Left renal pelvis (tissue), 4 donors: ENCODE measurements at places on chromosomes 12 and 14.

DNA sequence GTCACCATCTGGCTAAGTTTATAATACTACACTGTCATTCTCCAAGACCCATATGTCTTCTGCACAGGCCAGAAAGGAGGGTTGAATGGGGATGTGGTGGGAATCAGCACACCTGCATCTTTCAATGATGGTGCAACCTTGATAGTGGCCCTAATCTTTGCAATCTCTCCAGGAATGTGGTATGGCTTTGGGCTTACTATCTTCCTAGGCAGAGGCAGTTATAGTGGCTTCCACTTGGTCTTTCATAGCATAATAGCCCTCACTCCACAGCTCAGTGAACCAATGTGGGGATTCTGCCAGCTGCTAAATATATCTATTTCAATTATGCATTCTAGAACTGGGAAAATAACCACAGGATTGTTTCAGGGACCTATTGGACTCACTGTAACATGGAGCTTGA, 61.8 kb upstream of the ATP2B1 start:
- DNase-seq: no peak

DNA sequence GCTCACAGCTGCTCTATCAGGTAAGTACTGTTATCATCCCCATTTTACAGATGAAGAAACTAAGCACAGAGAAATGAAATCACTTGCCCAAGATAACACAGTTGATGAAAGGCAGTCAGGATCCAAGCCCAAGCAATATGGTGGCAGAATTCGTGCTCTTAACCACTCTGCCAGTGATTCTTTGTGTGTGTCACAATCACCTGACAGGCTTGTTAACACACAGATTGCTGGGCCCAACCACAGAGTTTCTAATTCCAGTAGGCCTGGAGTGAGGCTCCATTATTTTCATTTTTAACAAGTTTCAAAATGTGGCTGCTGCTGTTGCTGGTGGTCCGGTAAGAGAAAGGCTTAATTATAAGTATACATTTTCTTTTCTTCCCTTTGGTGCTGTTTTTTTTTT, 134.2 kb downstream of the TGFB3 start:
- DNase-seq: no peak

DNA sequence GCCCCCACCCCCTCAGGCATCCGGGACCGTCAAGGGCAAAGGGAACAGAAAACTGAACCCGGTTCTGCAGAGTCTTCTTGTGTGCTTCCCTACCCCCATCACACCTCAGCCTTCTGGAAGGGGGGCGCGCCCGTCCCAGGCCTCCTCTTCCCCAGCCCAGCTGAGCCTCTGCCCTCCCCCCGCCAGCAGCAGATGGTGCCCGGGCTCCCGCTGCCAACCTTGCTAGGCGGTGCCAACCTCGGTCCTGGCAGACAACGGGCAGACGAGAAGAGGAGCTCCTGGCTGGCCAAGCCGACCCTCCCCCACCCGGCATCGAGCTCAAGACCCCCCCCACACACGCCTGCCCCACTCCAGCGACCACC, 8.7 kb downstream of the STAC3 start:
- DNase-seq: no peak

- no peak for DNase-seq
Measured at GRCh38 chr12:6241495-6241894, 41.3 kb downstream of the CD9 start.

GRCh38 chr12:51779876-51780275, 68.6 kb downstream of the FIGNL2 start:
- no peak for DNase-seq

DNA sequence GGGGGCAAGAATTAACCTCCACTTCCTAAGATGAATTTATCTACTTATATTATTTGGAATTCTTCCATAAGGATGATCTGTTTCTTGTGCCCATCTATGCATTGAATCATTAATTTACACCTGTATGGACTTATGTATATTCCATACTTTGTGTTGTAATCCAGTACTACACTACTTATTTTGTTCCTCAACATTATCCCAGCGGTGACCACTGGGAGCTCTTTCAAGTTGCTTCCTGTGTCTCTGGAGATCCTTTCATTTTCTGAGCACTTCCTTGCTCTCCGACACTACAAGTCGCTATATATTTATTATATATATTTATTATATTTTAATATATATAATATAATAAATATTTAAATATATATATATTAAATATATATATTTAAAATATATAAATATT, 54.9 kb upstream of the SCN8A start:
- no peak for DNase-seq

- DNase-seq: no peak
Measured at GRCh38 chr14:64520699-64521098, 16.1 kb downstream of the ZBTB1 start.

DNA sequence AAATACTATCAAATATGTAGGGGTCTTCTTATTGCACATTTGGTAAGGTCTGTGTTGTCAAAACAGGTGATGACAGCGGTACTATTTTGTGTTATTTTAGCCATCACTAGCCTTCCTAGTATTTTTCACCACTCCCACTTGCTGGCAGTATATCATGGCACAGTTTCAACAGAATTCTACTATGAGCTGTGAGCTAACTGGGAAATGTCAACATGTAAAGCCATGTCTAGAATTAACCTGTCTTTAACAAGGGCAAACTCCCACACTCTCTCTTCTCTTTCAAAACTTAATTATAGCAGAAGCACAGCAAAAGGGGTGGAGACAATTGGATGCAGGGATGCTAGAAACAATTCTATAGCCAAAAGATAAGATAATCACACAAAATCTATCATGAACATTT, 253.4 kb downstream of the PAX9 start:
- no peak for DNase-seq

- no peak for DNase-seq
Measured at GRCh38 chr12:94147387-94147990, 888 bp upstream of the PLXNC1 start.

DNA sequence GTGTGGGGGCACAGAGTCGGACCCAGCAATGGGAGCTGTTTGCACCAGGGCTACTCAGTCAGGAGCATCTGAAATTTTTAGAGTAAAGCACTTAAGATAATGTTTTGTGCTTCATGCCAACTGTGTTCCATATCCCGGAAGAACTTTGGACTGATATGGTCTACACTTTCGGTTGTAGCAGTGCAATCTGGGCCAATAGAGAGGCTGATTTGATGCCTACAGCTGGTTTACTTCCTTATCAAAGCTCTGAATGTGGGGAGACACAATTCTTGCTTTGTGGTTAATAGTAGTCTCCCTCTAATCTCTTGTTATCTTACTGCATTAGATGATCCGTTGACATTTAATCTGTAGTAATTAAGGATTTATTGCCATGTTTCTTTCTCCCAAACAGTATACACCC, 7.8 kb upstream of the VDR start:
- no peak for DNase-seq

DNA sequence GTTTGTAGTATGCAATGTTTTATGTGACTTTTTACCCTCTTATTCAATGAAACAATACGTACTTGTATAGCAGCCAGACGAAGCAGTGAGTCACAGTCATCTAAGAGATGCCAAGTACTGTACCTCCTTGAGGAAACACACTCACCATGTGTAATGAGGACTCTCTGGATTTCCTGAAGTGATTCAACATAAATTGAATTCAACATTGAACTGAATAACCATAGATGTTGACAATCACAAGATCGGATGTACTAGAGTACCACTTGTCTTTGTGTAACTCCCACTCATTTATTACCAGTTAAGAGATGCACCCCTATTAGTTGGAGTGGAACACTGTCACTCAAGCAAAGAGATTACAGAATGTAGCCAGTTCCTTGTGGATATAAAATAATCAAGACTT, 175.2 kb upstream of the HMGA2 start:
- DNase-seq: no peak

- DNase-seq: no peak
Measured at GRCh38 chr12:20602641-20603391, 92.3 kb upstream of the SLCO1C1 start.

GRCh38 chr14:60356386-60356785, 107.4 kb downstream of the PPM1A start:
- no peak for DNase-seq

- DNase-seq: no peak
Measured at GRCh38 chr14:66008631-66009030, 477.5 kb upstream of the CCDC196 start.

- no peak for DNase-seq
Measured at GRCh38 chr12:106897981-106898901, 57.5 kb upstream of the TMEM263 start.

GRCh38 chr14:36317650-36318049, 2.8 kb downstream of the MBIP start:
- DNase-seq: no peak

- no peak for DNase-seq
Measured at GRCh38 chr14:86357876-86358275, 827.9 kb downstream of the FLRT2 start.

DNA sequence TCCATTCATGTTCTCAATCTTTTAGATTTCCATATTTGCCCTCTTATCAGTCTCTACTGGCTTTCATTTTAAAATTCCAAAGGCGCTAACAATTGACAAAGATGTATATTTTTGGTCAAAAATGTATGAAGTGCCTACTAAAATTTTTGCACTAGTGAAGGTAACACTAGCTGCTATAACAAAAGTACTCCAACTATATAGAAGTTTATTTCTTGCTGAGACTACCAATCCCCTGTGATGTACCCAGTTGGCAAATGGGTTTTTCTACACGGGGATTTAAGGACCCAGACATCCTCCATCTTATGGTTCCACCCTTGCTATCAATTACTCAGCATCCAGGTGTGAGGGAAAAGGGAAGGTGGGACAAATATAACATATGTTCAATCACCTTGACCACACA, 75.3 kb upstream of the TSPAN8 start:
- DNase-seq: no peak

- DNase-seq: no peak
Measured at GRCh38 chr12:117165342-117165741, 24.9 kb downstream of the FBXO21 start.

DNA sequence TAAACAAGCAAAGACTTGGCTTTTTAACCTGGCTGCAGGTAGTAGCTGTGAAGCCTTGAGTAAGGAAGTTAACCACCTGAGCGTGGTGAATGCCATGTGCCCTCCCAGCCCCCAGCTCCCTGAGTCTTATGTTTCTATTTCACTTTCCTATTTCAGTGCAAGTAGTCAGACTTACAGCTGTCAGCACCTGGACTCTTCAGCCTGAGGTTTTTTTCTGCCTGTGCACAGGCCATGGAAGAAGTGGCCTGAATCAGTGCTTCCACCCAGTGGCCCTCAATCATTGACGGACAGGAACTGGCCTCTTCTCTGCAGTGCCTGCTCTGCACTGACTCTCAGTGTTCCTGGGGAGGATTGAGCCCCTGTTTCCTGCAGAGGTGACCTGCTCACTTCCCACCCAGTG, 796.4 kb downstream of the MED13L start:
- no peak for DNase-seq

DNA sequence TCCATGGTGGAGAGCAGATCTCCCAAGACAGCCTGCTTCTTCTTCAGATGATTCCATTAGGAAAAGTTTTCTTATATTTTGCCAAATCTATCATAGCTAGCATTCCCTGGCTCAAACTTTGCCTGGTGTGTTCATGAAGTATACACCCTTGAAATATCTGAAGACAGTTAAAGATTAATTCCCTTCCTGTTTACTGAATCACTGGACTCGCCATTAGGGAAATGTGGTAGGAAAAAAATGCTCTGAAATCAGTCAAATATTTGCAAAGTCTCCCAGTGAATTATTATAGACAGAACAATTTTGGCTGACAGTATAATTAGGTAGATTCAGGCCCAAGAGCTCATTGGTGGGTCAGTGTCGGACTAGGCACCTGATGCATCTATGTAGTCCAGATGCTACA, 86.5 kb downstream of the PDZRN4 start:
- no peak for DNase-seq

DNA sequence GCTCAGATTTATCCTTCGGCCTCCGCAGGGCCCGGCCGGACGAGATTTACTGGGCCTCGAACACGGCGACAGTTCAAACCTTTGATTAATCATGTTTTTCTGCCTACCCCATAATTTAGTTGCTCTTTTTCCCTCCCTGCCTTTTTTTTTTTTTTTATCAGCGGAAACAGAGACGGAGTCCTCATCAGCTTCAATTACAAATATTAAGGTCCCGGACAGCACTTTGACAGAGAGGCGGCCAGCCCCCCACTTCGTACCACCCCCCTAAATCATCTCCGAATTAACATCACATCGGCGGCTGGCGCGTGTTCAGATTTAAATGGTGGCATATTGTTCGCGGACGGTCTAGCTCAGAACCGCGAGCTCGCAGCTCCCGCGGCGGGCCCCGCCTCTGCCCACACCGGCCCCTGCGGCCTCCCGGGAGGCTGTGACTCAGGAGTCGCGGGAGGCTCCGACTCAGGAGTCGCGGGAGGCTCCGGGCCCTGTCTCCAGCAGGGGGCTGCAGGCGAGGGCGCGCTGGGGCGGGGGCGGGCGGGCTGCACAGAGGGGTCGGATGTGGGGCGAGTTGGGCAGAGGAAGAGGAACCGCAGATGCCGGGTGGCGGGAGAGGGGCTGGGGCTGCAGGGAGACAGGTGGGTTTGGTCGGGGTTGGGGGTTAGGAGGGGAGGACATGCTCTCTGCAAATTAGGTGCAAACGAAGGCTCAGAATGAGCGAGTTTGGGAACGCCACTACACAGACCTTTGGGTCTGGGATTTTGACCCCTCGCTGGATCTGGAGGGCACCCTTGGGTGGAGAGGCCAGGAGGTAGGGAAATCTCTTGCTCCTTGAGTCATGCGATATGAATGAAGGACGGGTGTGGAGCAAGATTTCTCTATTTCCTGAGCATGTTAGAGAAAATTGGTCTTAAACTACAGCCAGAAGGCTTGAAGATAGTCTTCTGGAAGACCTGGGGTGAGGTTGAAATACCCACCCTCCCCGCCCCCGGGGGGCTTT, 19.6 kb upstream of the ATP5MC2 start:
- no peak for DNase-seq
